ENCODE measurements at places on chromosomes 6 and 20.

DNA sequence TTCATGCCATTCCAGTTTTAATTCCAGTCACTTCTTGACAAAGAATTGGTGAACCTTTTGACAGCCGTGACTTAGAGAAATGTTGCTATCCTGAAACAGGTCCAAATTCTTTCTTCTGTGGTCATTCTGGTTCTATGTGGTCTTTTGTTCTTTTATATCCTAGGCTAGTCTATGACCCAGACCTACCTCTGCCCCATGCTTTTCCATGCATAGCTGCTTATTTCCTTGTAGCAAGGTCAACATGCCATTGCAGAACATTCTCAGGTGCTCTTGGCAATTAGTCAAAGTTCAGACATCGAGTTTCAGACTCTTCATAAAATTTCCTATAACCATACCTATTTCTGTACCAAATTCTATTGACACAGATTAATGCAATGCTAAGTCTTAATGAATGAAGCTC lies 202.6 kb downstream of the PLCB1 start:
- DNase-seq, result no peak

GRCh38 chr6:12208190-12208589 lies 82.0 kb upstream of the EDN1 start:
- DNase-seq, result no peak

DNA sequence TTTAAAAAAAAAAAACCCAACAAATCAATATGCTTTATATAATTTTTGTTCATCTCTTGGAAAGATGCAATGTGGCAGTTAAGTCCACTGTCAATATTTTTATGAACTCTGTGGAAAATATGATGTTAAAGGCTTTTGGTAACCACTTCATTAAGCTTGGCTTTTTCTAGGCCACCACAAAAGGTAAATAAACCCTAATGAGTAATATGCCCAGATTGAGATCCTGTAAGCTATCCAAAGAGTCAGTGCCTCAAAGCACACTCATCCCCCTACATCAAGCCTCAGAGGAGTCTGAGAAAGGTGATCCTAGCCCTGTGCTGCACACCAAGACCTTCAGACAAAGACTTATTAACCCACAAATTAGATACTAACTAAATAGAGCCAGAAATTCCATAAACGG lies 121.1 kb downstream of the CDC5L start:
- no peak for DNase-seq

- DNase-seq, result no peak
These were observed 53.8 kb downstream of the PHF3 start for GRCh38 chr6:63689421-63689820.

GRCh38 chr20:1945134-1945618 lies 48.7 kb downstream of the PDYN start:
- DNase-seq, result no peak

- DNase-seq, result no peak
These were observed 592.5 kb upstream of the GJE1 start for GRCh38 chr6:141540207-141540606.

- no peak for DNase-seq
These were observed 1.1 kb downstream of the FANCE start for GRCh38 chr6:35453236-35453635.

DNA sequence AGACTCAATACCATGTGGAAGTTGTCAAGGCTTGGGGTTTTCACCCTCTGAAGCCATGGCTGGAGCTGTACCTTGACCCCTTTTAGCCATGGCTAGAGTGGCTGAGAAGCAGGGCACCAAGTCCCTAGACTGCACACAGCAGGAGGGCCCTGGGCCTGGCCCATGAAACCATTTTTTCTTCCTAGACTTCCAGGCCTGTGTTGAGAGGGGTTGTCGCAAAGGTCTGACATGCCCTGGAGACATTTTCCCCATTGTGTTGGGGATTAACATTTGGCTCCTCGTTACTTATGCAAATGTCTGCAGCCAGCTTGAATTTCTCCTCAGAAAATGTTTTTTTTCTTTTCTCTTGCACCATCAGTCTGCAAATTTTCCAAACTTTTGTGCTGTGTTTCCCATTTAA lies 196.4 kb downstream of the SLC16A10 start:
- DNase-seq, result no peak

GRCh38 chr20:14937021-14937420 lies 599.6 kb upstream of the FLRT3 start:
- DNase-seq, result no peak

DNA sequence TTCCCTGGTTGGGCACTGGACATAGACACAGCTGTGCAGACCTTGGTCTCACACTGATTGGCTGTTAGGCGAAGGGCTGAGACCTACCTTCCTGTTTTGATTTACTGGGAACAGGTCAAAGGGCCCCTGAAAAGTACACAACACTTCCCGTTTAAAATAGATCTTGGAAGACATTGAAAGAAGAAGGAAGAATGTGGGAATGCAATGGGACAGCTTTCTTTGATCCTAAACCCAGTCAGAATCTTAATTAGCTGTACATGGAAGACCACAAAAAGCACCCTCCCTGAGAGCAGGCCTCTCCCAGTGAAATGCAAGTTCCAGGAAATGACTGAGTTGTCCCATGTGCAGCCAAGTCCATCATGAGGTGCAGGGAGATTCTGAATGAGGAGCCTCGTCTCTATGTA lies 83.6 kb upstream of the EXOC2 start:
- DNase-seq, result no peak

- DNase-seq, result no peak
These were observed 64.4 kb downstream of the SULF2 start for GRCh38 chr20:47720636-47721427.

DNA sequence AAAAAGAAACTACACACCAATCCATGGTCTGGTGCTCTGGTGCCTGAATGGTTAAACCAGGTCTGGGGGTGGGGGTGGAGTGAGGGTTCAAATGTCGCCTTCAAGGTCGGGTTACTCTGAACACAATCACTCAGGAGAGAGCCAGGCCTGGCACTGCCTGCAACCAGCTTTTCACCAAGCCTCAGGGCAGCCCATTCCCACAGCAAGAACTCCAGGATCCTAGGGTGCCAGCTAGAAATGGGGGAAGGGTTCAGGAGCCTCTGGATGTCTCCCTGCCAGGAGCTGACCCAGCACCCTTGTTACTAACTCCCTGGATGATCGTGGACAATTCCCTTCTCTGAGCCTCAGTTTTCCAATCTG lies 6.7 kb downstream of the SDC4 start:
- no peak for DNase-seq

- no peak for DNase-seq
These were observed 15.5 kb downstream of the MRPS18A start for GRCh38 chr6:43671801-43672690.

DNA sequence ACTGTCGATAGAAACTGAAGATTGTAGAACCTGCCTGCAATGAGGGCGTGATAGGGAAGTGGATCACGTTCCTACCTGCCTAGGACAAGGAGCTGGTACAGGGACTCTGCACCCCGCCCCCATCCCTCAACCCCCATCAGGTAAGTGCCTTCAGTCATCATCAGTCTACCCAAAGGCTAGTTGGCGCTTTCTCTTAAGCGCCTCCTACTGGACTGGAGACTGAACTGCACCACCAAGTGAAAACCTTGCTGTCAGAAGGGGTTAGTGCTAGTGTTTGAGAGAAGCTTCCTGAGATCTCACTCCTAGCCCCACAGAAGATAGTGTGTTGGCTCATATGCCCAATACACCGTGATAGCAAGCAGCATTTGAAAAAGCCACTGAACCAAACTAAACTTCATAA lies 706.5 kb upstream of the MAN1A1 start:
- no peak for DNase-seq

DNA sequence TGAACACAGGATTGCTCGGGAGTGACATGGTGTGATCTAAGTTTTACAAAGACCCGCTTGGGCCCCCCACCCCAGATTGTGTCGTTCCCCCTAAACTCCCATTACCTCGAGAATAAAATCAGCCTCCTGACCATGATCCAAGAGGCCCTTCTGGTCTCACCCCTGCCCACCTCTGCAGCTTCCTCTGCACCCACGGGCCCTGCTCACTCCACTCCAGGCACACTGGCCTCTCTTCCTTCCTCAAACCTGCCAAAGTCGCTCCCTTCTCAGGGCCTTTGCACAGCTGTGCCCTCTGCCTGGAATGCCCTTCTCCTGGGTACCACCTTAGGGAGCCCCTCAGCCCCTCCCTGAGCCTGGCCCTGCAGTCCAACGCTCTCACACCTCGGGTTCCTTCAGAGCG lies 17.9 kb downstream of the TGM2 start:
- DNase-seq, result no peak

DNA sequence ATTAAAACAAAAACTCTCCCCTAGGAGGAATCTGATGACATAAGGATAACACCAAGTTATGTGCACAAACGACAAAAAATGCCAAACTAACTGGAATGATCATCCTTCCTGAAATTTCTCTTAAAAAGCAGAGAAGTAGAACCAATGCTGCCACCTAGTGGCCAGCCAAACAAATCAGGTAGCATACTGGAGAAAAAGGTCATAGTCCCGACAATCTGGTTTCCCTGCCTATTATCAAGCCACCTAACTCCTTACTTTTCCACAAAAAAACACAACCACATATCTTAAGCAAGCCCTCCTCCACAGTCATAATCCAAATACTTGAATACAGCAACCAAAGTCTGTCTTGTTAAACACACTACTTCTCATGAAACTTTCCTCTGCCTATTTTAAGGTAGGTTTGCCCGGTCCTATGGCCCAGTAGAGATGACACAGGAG lies 5.3 kb downstream of the OARD1 start:
- DNase-seq, result no peak

DNA sequence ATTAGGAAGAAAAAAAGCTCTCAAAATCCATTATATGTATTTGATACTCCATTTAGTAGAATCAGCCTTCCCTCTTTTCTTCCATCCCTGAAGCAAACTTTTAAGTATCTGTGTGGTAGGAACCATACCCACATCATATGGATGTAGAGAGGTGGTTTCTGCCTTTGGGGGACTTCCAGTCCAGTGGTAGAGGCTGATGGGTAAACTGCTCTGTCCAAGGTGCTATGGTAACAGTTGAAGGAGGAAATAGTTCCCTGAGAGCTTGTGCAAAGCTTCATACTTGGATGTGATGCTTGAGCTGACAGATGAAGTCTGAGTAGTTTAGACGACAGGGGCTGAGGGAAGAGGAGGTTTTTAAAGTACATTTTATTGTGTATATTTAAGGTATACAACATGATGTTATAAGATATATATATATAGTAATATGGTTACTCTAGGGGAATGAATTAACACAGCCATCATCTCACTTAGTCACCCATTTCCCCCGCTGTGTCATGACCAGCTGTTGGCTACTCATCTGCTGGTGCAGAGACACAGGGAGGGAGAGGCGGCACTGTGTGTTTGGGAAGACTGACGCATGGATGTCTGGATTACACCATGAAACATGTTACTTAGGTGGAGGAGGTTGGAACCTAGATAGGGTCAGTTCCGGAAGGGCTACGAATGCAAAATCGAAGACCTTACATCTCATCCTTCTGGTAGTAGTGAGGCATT lies 185.2 kb downstream of the FARS2 start:
- DNase-seq, result no peak

- no peak for DNase-seq
These were observed 68.5 kb upstream of the PTGIS start for GRCh38 chr20:49636447-49636846.

DNA sequence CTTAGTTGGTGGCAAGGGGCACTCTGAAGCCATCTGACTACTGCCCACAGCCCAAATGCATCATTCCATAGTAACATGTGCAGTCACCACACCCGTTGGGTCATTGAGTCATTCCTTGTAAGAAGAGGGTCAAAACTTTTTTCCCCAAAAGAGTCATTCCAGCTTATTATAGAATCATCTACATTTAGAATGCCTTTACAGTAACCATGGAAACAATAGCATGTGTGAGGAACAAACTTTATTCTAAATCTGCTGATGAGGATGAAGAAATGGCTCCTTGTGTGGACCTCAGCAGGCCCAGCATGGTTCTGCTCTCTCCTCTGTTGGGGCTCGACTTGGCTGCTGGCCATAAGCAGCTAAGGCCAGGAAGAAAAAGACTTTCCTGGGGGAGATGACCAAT lies 111.2 kb upstream of the PTPRT start:
- no peak for DNase-seq

DNA sequence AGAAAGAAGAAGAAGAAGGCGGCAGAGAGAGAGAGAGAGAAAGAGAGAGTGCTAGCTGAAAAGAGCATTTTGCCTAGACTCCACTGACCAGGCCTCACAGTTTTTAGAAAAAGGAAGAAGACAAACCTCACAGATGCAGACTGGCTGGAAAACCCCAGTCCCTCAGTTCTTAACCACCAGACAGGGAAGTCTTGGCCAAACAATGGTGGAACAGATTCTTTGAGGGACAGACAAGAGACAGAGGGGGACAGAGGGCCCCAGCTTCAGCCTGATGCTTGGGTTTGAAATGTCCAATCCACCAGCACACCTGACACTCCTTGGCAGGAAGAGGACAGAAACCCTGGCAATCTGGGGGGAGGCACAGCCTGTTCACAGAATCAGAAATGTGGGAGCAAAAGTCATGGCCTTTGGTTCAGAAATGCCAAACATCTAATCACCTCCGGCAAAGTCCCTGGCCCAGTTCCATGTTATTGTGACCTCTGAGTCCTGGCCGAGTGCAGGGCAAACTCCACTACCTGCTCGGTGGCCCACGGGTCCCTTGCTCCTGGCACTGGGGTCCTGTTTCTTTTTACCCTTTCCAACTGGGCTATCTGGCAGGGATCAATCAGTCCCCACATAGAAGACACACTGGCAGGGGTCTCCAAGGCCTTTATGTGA lies 235.2 kb downstream of the LY86 start:
- no peak for DNase-seq

- DNase-seq, result no peak
These were observed 17.5 kb upstream of the MRGBP start for GRCh38 chr20:62778601-62779416.

DNA sequence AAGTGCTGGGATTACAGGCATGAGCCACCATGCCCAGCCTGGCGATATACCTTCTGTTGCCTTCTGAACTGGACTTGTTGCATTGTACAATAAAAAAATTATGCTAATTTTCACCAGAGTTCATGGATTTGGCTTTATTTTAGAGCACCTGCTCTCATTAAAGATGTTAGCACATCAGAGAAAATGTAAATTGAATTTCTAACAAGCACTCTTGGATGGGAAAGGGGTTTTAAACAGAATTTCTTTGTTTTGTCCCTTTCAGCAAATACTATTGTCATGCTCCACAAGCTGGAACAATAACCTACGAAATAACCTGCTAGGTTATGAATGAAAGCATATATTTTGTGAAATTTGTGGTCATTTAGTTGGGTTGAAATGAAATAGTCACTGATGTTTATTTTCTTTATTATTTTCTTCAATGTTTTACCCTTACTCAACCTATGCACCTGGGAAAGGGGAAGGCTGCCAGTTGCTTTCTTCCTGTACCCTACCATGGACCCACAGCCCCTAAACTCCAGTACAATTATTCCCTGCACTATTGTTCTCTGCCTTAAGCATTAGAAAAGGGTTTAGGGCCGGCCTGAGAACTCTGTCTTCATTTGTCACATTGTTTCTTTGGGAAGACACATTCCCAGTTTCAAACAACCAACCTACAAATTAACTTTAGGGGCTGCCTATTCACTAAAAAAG lies 22.2 kb downstream of the ZDHHC14 start:
- DNase-seq, result no peak

- DNase-seq, result no peak
These were observed 197.9 kb upstream of the SNX9 start for GRCh38 chr6:157625111-157625510.

GRCh38 chr6:84825461-84825860 lies 61.1 kb upstream of the TBX18 start:
- no peak for DNase-seq
